ENCODE measurements at places on chromosomes 2 and 18.

DNA sequence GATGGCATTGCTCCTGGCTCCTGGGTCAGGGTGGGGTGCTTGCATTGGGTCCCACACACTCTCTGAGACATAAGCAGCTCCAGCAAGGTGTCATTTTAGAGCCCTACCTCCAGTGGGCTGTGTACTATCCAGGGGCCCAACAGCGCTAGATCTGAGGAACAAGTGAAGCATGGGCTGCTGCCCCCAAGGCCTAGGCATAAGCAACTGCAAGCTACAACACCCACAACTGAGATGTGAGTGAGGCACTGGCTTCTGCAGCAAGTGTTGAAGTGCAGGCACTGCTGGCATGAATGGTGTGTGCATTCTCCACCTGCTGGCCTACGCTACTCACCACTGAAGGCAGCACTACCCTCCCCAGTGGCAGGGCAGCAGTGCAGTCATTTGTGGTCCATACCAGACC lies 81.0 kb upstream of the STK39 start:
- no peak for DNase-seq

DNA sequence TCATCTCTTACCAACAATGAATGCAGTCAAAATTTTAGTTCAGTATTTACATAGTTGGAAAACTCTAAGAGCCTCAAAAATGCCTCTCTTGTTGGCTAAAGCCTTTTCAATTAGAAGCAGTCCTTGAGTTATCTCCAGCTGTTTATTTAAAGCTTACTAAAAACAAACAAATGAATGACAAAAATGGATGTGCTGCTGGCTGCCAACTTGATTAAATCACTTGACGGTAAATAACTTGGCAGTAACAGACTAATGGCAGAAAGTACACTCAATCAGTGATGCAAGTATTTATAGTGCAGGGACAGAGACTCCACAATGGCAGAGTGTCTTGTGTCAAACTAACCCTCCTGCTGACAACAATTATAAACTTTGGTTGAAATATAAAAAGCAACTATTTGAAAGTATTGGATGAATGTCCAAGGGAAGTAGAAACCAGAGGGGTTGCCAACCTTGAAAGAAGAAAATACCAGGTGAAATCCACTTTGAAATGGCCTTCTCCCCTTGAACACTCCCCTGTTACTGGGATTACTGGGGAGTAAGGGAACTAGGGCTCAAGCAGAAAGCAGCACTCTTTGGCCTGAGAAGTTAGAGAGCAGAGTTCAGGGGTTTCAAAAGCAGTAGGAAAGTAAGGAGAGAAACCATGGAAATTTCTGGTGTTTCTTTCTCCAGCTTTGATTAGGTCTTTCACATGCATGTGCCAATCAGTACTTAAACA lies 245.2 kb upstream of the SPHKAP start:
- no peak for DNase-seq

- no peak for DNase-seq
These were observed 56.8 kb upstream of the MSH2 start for GRCh38 chr2:47346107-47346506.

GRCh38 chr18:56907771-56908170 lies 239.1 kb upstream of the BOD1L2 start:
- no peak for DNase-seq

DNA sequence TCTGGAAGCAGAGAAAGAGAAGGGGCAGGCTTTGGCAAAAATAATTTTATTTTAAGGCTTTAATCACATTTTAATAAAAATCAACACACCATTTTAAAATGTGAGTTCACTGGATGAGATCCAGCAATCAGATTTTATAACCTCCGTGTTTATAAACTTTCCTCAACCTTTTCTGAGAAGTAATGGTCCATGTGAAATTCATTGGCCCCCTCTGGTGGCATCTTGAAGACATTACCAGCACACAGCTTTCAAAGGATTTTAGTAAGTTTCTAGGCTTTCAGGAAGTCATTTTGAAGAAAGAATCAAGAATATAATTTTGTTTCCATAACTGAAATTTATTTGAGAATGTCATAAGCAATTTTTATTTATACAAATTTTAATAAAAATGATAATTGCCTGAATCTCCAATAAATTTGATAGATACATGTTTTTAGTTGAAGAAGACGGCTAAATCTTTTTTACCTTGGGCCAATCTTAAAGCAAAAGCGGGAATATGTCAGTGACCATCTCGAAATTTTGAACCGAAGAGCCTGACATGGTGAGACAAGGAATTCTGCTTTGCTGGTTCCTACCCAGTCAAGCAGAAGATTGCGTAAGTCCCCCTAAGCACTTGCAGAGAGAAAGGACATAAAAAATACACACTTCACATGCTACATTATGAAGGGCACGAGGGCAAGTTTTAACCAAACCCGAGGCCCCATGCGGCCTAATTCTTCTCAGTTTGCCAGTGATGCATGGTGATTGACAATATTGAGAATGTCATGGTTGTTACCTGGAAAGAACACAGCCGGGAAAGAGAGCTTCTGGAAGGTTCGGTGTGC lies 128.4 kb upstream of the CBLN2 start:
- DNase-seq: peak; percentile 9

DNA sequence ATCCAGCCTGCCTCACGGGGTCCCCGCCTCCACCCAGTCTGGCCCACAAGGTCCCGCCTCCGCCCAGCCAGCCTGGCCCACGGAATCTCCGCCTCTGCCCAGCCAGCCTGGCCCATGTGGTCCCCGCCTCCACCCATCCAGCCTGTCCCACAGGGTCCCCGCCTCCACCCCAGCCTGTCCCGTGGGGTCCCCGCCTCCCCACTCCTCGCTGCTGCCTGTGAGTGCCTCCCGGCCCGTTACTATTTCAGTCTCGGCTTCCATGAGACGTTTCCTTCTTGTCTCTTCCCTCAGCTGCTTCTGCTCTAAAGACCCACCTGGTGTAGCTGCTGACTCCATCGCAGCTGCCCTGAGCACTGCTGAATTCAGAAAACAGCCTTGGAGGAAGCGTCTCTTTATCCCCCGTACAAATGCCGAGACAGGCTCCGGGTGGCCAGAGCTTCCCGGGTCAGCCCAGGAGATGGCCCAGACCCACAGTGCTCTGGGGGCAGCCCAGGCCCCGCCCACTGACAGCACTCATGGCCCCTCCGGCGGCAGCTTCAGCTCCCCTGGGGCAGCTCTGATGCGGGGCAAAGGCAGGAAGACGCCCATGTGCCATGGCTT lies 69.8 kb downstream of the NFATC1 start:
- no peak for DNase-seq

DNA sequence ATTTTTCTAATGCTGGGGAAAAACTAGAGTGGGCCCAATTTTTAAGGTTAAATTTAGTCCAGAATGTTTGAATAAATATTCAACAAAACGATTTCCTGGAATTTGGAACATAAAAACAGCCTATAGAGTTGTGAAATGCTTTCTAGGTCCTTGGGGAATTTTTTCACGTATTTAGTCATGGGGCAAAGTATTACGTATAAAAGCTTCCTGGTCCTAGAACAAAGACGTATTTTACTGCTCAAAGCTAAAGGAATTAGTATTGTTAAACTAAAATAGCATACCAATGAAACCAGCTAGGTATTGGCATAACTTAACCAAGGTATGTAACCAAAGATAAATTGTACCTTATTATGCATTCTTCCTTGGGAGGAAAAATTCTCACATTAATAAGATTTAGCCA lies 1.6 kb downstream of the SESTD1 start:
- DNase-seq: no peak

DNA sequence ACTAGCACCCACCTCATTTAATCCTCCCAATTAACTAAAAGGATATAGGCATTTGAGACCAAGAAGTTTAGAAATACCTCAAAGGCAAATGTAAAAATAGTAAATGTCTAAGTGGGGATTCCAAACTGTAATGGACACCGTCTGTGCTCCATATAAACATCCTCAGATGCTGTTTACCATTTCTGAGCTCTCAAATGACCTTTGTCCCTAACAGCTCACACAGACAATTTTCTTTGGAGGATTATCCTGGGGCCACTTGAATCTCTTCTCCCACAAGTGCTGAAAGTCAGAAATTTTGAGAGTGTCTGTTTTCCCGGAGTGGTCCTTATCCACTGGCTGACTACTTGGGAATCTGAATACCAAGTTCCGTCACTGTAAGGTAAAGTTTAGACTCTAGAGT lies 1418.9 kb downstream of the LRP1B start:
- no peak for DNase-seq

- no peak for DNase-seq
These were observed 706 bp upstream of the BCL11A start for GRCh38 chr2:60554074-60554645.

DNA sequence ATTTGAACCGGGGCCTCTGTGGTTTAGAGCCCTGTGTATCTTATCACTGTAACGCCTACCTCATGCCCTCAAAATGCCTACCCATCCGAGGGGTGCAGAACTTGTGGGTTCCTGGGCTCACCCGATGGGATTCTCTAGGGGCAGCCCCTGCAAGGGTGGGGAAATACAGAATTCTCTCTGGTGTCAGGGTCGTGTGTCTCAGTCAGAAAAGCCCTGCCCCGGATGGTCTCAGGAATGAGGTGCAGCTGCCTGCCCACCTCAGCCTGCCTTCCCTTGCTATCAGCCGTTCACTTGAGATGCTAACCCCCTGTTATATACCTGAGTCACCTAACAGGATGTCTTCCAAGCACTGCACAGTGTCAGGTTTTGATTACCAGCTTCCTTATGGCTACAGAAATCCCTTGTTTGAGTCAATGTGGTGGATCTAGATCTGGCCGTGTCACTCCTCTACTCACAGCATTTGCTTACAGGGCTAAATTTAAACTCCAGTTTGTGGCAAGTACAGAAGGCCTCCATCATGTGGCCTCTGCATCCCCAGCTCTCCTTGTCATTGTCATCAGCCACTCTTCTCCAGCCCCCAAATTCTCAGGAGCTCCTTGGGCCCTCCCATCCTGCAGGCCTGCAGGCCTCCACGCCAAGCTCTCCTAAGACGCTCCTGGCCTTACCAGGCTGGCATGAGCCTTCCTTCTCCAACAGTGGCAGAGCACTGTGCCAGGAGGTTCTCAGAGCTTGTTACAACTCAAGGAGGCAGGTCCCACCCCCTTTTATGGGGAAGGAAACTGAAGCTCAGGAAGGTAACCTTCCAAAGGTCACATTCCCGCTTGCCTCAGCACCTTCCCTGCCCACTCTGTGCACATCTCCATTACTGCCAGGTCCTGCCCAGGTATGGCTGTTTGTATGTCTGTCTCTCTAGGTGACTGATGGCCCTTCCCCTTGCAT lies 14.3 kb upstream of the MAP3K2 start:
- DNase-seq: peak; percentile 41

DNA sequence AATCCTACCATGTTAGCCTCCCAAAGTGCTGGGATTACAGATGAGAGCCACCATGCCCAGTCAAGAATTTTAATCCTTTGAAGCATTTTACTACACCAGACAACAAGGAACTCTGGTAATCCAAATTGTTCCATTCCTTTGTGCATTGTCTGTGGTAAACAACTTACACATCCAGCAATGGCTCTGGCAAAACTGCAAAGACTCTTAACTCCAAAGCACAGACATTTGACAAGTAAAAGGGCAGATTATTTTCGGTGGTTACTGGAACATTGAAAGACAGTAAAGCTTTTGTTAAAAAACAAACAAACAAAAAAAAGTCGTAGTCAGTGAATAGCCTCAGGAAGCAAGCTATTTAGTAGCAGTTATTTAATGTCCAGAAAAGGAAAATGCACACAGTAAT lies 33.2 kb upstream of the RMND5A start:
- no peak for DNase-seq

DNA sequence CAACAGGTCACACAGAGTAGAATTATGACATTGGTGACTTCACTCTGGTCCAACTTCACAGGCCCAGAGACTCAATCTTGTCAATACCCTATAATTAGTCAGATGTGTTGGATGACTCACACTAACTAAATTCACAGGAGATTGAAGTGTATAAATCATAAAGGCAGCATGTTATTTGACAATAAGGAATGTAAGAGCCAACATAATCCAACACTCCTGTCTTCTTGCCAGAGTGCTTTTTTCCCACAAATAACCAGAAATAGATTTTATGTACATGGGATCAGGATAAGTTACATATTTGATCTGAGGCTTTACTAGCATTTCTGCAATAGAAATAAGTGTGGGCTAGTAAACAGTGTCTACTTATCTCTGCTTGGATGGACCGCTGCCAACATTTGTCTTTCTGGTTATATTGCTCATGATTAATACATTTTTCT lies 42.2 kb upstream of the ZSWIM2 start:
- no peak for DNase-seq

GRCh38 chr18:10477121-10477862 lies 22.9 kb downstream of the APCDD1 start:
- DNase-seq: no peak

GRCh38 chr2:232174662-232175061 lies 203.9 kb upstream of the ALPP start:
- no peak for DNase-seq

DNA sequence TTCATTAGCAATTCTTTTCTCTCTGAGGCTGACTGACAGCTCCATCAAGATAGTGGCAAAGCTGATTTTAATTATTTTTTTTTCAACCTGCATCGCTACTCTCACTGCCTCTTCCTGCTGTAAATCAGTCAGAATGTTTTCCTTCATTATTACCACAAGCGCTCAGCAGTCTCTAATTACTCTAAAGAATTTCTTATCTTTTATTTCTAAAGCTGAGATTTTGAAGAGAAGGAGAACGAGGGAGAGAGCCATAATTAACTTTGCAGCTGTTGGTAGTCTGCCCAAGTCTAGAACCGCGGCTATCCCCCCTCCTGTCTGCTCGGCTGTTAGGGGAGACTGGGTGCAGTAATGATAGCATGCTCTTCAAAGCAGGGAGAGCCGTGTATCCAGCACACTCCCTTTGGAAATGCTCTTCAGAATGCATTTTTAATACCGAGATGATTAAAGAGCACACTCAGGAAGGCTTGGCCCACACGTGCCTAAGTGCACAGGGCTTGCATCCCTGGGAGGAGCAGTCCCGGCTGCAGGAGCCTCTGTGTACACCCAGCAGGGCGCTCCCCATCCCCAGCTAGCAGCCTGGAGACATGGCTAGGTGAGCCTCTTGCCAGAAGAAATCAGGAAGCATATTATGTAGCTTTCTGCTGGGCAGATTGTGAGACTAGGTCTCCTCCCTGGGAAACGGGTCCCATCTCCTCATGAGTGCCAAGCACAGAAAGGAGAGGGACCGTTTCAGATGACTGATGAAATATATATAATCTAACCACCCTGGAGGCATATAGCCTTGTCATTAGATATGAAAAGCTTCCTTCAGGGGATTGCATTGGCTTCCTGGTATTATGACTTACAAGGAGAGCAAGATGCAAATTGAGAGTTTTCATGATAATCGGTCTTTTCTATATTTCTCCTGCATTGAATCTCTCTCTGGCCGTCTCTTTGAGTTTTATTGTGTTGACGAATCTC lies 555.2 kb downstream of the CMPK2 start:
- no peak for DNase-seq

Data from T-helper 2 cell (primary cell).